NCI-H748 treated with DMSO at 0.1 percent for 48 hours (cell line): ENCODE measurements at places on chromosomes 4 and X.

DNA sequence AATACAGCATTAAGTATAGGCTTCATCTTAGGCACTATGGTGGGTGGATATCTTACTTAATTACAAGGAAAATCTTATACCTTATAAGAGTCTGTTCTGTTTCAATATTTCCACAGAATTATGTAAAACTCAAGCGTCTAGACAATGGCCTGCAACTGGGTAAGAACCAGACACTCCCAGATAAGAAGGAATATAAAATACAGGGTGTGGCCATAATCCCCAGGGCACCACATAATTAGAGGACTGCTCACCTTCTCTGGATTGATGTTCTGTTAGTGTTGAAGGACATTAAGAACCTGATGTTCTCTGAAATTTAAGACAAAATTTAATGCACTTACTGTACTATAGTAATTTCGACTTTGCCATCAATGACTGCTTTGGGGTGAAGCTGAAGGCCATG lies 198.2 kb upstream of the ARSJ start:
- no peak for DNase-seq

DNA sequence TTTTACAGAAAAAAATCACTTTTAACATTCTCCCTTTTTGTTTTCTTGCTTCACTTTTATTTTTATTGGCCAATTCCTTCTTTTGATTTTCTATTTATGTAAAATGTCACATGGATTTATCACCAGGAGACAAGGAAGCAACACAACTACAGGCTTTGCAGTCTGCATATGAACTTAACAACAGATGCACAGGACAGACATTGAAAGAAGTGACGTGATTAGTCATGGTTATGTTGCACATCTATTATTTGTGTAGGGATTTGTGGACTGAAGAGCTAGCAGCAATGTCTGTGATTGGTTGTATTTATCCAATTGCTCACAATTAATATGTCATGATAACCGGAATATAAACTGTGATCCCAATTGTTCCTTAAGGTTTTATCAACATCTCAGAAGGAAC lies 147.8 kb upstream of the KLF3 start:
- DNase-seq = no peak

DNA sequence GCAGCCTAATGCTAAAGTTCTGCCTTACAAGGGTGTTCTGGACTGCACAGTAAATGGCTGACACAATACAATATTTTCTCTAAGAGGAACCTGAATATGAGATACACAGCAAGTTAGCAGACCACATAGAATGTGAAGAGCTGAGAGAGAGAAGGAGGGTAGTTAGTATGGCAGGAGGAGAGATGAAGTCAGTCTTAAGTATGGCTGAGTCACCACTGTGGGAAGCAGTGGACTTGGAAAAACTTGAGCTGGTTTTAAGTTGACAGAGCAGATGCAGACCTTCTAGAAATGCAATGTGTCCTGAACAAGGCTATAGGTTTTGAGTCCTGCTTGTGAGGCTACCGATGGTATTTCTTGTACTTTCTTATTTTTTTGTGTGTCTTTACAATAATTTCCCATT lies 172.5 kb downstream of the SH2D1A start:
- no peak for DNase-seq

DNA sequence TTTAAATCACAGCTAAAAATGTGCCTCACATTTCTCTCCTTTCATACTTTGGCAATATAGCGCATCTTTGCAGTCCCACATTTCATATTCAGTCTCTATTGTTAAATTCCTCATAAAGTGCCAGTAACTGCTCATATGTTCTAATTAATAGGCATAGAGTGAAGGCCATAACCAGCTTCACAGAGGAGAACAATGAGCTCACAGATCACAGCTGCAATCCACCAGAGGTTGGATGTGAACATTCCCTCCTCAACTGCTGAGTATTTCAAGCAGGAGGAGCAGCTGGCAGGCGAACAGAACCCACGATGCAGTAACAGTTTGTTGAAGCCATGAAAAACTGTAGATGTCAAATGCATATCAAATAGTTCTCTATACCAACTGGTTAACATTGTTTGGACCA lies 2088.7 kb upstream of the AGA start:
- DNase-seq = no peak

DNA sequence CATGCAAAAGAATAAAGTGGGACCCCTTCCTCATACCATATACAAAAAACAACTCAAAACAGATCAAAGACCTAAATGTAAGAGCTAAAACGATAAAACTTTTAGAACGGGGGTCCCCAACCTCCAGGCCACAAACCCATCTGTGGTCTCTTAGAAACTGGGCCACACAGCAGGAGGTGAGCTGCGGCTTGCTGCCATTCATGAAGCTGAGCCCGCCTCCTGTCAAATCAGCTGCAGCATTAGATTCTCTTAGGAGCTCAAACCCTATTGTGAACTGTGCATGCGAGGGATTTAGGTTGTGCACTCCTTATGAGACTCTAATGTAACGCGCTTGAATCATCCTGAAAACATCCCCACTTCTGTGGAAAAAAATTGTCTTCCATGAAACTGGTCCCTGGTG lies 7.0 kb upstream of the GATA1 start:
- DNase-seq = no peak

DNA sequence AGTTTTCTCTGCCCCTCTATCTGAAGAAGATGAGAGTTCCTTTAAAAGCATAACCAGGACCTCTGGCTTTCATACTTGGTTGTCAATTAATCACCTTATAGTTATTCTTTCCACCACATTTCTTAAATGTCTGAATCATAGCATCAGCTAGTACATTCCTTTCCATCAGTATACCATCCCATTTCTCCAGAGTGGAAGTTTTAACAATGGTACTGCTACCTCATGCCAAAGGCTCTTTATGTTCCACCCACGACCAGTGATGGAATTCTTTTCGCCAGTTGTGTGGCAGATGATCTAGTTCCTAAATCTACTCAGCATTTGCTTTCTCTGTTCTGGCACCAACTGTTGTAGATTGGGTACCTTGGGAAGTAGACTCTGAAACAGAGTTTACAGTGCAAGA lies 379.8 kb downstream of the ZNF674 start:
- DNase-seq = no peak

DNA sequence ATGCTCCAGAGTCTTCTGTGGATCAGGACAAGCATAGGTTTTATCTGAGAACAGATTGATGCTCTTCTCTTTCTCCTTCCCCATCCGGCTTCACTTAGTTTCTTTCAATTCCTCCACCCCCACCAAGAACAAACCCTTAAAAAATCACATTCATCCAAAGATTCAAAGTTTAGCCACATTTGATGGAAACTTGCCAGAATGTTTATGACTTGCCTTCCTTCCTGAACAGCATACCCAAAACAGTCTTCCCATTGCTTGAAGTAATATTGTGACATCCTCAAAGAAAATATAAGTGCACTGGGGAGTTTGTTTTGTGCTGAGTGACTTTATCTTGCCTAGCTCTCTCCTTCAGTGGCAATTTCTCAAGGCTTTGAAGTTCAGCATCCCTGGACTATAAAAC lies 83.0 kb downstream of the MAGEB17 start:
- DNase-seq = no peak

GRCh38 chr4:140005699-140006098 lies 148.3 kb downstream of the MAML3 start:
- peak; percentile 28 for DNase-seq

DNA sequence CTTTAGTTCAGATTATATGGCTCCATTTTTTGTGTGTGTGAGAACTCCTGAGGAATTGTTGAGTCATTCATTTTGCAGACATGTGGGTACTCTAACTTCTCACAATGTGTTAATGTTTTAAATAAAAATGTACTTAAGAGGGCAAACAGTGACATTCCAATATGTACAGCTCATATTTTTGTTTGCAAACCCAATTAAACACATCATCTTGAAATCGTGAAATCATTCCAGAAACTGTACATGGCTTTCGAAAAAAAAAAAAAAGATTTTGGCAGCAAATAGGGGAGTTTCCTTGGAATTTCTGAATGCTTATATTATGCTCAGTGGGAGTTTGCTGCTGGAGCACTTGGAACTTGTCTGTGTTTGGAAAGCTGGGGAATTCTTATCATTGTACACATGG lies 85.0 kb downstream of the HPGD start:
- DNase-seq = no peak

- DNase-seq = no peak
Observed at GRCh38 chrX:38515291-38515690, 46.1 kb upstream of the TSPAN7 start.

DNA sequence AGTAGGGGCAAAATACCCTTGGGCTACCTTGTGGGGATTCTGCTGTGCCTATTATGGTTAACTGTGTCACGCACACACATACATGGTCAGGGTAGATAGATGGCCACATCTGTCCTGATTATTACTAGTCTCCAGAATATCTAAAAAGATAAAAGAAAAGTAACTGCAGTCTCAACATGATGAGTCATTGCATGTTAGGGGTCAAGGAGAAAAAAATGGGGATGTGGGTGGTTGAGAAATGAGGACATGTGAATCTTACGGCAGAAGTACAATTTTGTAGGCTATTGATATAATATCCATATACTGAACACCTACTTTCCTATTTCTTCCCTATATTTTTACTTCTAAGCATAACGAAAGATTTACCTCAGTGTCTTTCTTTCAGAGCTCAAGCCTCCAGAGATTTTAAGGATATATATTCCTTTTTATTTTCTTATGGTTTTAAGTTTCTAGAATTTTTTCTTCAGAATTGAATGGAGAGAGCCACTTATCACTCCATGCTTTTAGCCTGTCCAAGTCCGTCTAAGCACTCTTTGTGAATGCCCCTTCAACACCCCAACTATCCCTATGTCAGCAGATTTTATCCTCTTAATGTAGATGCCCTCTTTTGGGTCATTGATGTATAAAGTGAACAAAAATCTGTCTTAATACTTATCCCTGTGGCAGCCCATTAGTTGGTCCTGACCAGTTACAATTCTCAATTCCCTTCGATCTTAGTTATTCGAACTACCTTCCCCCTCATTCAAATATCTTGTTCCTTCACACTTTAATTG lies 642.2 kb downstream of the IQCM start:
- DNase-seq = no peak

- no peak for DNase-seq
Observed at GRCh38 chrX:110321081-110321480, 3.2 kb upstream of the AMMECR1 start.

- DNase-seq = no peak
Observed at GRCh38 chr4:786074-786741, 39.7 kb downstream of the CPLX1 start.
